ENCODE measurements at places on chromosomes 3 and 15. TPM values are rescaled to one million over a fixed set of nuclear protein-coding genes. Genes with fewer than 3 reads are reported as not detected.

GRCh38 chr3:170867143-170867937 lies 2.7 kb downstream of the RPL22L1 start:
- DNase-seq = no peak

DNA sequence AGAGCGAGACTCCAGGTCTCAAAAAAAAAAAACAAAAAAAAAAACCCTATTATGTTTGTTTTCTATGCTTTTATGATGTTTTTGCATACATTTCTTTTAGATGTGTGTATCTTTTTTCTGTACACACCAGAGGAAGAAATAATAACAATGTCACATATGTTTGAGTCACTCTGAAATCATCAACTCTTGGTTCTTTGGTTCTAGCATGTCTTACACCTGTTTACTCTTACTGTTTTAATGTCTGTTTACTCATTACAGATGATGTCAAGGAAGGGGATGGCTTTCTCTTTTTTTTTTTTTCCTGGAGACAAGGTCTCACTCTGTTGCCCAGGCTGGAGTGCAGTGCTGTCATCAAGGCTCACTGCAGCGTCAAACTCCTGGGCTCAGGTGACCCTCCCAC lies 24.1 kb downstream of the RHOA start:
- no peak for DNase-seq

DNA sequence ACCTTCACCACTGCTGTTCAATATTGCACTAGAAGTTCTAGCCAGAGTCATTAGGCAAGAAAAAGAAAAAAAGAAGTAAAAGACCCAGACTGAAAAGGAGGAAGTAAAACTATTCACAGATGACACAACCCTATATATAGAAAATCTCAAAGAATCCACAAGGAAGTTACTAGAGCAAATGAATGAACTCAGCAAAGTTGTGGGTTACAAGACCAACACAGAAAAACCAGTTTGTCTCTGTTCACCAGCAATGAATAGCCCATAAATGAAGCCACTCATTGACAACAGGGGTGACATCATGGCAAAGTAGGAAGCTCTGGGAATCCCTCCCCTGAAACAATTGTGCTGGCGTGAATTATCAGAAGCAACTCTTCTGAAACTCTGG lies 4.6 kb downstream of the CFAP100 start:
- DNase-seq = no peak

GPR87 gene
- 3.3 TPM for total RNA-seq

Measured in mesothelial cell of epicardium (in vitro differentiated cells).